Mesendoderm (in vitro differentiated cells): ENCODE measurements at places on chromosomes 16 and 17.
A peak's percentile ranks its signal among the peaks of the same experiment; 100 is the strongest.

DNA sequence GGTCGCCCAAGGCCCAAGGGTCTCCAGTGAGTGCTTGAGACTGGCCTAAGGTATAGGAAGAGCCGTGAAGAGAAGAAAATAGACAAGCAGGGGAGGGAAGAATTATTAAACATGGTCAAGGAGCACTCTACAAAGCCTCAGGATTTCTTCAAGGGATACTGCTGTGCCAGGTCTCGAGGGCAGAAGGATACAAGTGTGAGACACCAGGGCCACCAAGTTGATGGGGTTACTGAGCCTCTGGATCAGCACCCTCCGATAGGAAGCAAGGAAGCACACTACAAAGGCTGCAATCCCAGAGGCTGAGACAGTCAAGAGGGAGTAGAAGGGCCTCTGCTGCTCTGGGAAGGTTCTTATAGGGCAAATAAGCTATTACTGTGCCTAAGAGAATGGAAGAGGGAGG is 6.5 kb downstream of the SUPT4H1 start:
- H3K4me1 ChIP-seq = no peaks in the 10 kb centered on the region
- H3K36me3 ChIP-seq = peaks cover 19% of the 10 kb centered on the region
- H3K4me3 ChIP-seq = no peak overlapping the region
- no peak for DNase-seq
- H3K27me3 ChIP-seq = no peaks in the 10 kb centered on the region

DNA sequence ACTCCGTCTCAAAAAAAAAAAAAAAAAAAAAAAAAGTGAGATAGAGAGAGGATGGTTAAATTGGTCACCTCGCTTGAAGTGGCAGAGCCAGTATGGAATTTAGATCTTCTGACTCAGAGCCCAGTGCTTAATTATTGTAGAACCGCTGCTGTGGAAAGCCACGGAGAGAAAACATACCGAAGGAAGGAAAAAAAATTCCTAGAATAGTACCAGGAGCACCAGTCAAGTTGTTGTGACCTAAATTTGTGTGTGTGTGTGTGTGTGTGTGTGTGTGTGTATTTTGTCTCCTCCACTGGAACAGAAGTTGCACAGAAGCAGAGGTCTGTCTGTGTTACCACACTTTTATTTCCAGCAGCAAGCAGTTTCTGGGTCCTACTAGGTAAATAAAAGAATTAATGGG is 10.6 kb upstream of the NUP85 start:
- H3K4me1 ChIP-seq = no peaks in the 10 kb centered on the region
- H3K36me3 ChIP-seq = no peaks in the 10 kb centered on the region
- no peak overlapping the region for H3K4me3 ChIP-seq
- no peaks in the 10 kb centered on the region for H3K27me3 ChIP-seq
- DNase-seq = no peak
- no peak overlapping the region for H3K27ac ChIP-seq

DNA sequence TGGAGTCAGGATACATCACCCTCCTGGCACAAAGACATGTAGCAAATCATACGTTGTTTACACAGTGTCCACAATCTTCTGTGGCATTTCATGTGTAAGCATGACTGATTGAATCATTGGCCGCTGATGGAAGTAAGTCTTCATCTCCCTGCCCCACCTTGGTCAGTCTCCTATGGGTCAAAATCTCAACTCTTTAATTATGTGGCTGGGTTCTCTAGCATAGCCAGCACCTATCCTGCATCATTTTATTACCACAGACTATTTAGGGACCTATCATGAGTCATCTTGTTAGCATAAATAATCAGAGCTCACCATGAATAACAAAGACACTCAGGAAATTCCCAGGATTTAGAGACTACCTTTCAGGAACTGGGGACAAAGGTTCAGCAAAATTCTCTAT is 15.9 kb downstream of the TANC2 start:
- H3K36me3 ChIP-seq = no peaks in the 10 kb centered on the region
- no peak overlapping the region for H3K27ac ChIP-seq
- DNase-seq = peak; percentile 19

DNA sequence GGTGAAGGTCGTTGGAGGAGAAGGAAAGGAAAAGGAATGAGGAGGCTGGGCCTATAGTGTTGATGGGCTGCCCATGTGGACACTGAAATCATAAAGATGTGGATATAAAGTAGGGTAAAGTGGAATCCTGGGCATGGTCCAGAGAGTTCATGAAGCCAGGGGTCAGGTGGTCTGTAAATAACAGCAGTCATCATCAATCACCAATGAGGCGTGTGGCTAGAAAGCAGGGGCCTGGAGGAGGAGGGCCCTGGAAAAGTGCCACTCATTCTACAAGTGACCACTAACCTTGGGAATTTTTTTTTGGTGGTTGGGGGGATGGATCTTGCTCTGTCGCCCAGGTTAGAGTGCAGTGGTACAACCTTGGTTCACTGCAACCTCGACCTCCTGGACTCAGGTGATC is 115.3 kb upstream of the NOL11 start:
- H3K27ac ChIP-seq = no peak overlapping the region
- no peak for DNase-seq
- H3K36me3 ChIP-seq = no peaks in the 10 kb centered on the region
- H3K27me3 ChIP-seq = no peaks in the 10 kb centered on the region
- no peak overlapping the region for H3K4me3 ChIP-seq

GRCh38 chr16:88672776-88673175 is 9.9 kb upstream of the MVD start:
- no peaks in the 10 kb centered on the region for H3K36me3 ChIP-seq
- no peak overlapping the region for H3K27ac ChIP-seq
- H3K4me3 ChIP-seq = no peak overlapping the region

- no peaks in the 10 kb centered on the region for H3K27me3 ChIP-seq
- H3K4me3 ChIP-seq = no peak overlapping the region
- H3K36me3 ChIP-seq = peaks cover 7% of the 10 kb centered on the region
- H3K27ac ChIP-seq = peak overlapping the region; percentile 6
Observed at GRCh38 chr16:50313596-50314478, 47.5 kb downstream of the ADCY7 start.

DNA sequence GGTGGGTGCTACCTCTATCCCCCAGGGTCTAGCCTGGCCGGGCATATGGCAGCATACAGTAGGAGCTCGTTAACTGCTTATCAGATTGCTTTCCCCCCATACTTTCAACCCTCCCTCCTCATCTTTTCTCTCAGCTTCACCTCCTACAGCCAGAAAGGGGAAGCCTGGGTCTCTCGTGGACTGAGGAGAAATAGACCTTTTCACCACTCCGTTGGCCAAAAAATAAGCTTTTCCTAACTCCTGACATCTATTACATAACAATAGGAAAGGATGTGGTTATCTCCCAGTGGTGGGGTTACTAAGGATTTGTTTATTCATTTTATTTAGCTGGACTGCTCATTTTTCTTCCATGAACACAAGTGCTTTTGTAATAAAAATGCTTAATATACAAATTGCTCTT is 9.0 kb upstream of the CXCL16 start:
- no peak for DNase-seq
- H3K36me3 ChIP-seq = no peaks in the 10 kb centered on the region
- no peak overlapping the region for H3K27ac ChIP-seq

DNA sequence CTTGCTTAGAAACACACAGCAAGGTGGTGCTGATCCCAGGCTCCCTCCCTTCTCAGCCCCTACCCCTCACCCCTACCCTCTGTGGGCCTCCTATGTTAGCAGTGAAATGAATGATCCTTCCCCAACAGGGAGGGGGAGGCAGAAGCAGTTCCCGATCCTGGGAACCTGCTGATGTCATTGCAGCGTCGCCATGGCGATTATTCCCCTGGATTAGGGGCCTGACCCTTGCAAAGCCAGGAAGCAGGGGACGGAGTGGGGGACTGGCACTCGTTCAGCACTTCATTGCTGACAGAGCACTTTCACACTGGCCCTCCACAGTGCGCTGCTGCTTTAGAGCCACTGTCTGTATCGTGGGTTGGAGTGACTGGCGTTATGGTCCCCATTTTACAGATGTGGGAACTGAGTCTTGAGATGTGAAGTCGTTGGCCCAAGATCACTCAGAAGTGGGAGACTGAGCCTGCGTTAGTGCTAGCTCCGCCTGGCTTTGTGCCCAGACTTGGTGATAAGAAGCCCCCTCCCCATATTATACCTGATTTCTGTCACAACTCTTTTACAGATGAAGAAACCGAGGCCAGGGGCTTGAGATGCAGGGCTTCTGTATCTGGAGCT is 26.6 kb downstream of the LASP1 start:
- H3K27me3 ChIP-seq = no peaks in the 10 kb centered on the region
- H3K4me3 ChIP-seq = no peak overlapping the region
- H3K4me1 ChIP-seq = peaks cover 3% of the 10 kb centered on the region

DNA sequence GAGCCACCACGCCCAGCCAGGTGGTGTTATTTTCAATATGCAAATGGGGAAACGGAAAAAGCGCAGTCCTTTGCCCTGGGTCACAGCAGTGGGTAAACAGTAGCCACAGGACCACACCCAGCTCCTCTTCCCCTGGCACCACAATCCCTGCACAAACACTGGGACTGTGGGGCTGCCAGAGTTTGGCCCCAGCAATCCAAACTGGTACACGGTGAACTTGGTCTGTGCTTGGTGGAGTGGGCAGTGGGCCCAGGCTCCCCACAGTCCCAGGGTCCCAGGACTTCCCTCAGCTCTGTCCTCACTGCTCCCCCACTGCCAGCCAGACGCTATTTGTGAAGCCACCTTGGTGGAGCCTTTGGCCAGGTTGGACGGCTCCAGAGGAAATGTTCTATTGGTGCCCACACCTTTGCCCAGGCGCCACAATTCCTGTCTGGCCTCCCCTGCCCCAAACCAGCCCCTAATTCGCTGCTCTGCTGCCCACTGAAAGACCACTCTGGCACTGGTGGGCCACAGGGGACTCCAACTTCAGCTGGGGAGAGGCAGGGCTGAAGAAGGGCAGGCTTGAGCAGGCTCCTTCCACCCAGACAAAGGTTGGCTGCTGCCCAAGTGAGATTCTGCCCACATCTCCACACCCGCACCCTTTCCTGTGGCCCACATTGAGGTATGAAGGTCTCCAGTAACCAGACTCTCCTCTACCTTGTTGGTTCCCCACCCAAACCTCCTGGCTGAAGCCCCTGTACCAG is 2.1 kb downstream of the CHAD start:
- no peak overlapping the region for H3K27ac ChIP-seq
- H3K27me3 ChIP-seq = no peaks in the 10 kb centered on the region
- no peaks in the 10 kb centered on the region for H3K4me1 ChIP-seq
- no peak for DNase-seq
- no peak overlapping the region for H3K4me3 ChIP-seq
- no peaks in the 10 kb centered on the region for H3K36me3 ChIP-seq

DNA sequence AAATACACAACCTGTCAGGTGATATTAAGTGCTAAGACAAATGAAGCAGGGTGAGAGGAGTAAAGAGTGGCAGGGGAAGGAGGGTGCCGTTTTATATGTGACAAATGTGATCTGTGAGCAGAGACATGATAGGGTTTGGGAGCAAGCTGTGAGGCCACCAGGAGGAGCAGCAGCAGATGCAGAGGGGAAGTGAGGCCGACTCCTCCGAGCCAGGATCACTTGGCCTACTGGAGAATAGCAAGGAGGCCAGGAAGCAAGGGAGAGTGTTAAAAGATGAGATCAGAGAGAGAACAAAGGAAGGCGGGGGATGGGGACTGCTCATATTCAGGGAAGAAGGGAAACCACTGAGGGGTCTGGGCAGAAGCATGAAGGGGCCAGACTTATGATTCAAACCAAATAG is 129.4 kb downstream of the TANGO6 start:
- peak; percentile 97 for DNase-seq
- H3K27ac ChIP-seq = no peak overlapping the region
- peaks cover 14% of the 10 kb centered on the region for H3K4me1 ChIP-seq
- no peaks in the 10 kb centered on the region for H3K36me3 ChIP-seq
- no peak overlapping the region for H3K4me3 ChIP-seq

DNA sequence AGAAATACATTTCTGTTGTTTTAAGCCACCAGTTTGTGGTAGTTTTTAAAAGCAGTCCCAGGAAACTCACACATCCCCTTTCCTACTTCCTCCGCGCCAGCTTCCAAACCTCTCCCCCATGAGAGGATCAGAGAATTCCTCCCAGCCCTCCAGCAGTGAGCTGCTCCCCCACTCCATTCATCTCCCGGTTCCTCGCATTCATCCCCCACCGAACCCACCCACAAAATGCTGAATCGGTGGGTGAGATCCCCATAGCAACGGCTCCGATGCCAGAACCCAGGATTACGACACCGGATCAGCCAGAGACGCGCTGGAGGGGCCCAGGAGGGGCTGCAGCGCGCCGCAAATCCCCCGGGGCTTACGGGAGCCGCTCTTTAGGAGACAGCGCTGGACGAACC is 251.4 kb upstream of the RPL38 start:
- no peaks in the 10 kb centered on the region for H3K27me3 ChIP-seq
- H3K36me3 ChIP-seq = no peaks in the 10 kb centered on the region
- no peak overlapping the region for H3K27ac ChIP-seq
- peaks cover 1% of the 10 kb centered on the region for H3K4me1 ChIP-seq
- H3K4me3 ChIP-seq = peak overlapping the region; percentile 22

DNA sequence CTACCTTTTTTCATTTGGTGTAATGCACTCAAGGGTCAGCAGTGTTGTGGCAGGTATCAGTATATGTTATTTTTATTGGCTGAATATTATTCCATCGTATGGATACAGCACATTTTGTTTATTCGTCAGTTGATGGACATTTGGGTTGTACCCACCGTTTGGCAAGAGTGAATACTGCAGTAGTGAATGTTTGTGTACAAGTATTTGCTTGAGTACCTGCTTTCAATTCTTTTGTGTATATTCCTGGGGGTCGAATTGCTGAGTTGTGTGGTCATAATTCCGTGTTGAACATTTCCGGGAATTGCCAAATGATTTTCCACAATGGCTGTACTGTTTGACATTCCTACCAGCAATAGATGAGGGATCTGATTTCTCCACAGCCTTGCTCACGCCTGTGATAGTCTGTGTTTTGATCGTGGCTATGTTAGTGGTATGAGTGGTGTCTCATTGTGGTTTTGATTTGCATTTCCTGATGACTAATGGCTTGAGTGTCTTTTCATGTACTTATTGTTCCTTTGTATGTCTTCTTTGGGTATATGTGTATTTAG is 108.4 kb downstream of the OR1D5 start:
- no peaks in the 10 kb centered on the region for H3K27me3 ChIP-seq
- H3K27ac ChIP-seq = no peak overlapping the region
- no peaks in the 10 kb centered on the region for H3K4me1 ChIP-seq

DNA sequence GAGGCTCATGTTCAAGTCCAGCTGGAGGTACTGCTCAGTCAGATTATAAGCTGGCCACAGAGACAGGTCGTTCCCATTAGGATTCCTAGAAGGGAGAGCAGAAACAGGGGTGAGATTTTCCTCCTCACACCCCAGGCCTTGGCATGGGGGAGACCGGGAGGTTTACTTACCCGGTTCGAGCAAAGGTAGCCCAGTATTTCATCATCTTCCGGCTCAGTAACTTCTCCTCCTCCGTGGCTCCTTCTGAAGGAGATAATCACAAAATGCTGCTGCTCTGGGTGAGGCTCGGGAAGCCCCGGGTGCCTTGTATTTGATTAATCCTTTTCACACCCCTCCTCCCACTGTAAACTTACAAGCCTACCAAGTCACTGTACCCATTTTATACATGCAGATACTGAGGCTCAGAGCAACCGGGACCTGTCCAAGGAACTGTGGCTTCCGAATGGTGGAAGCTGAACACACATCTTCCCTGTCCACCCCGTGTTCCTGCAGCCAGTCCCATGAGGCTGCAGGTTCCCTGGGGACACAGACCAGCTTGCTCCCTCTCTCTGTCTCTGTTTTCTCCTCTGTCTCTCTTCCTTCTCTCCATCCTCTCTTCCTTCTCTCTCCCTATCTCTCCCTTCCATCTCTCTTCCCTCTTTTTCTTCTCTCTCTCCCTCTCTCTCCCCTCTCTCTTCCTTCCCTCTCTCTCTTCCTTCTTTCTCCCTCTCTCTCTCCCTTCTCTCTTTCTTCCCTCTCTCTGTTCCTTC is 13.9 kb upstream of the CES1 start:
- no peaks in the 10 kb centered on the region for H3K4me1 ChIP-seq
- H3K27ac ChIP-seq = no peak overlapping the region
- H3K4me3 ChIP-seq = no peak overlapping the region
- no peaks in the 10 kb centered on the region for H3K27me3 ChIP-seq

- H3K36me3 ChIP-seq = peaks cover 8% of the 10 kb centered on the region
- no peak for DNase-seq
- H3K4me1 ChIP-seq = no peaks in the 10 kb centered on the region
- H3K27me3 ChIP-seq = no peaks in the 10 kb centered on the region
- no peak overlapping the region for H3K4me3 ChIP-seq
Observed at GRCh38 chr17:82816358-82816757, 23.5 kb downstream of the ZNF750 start.
